T-helper 2 cell (primary cell): ENCODE measurements at places on chromosomes 1 and 21.

- peak; percentile 74 for DNase-seq
Observed at GRCh38 chr1:193417945-193418744, 231.7 kb upstream of the B3GALT2 start.

- no peak for DNase-seq
Observed at GRCh38 chr1:37318490-37318889, 155.9 kb upstream of the ZC3H12A start.

DNA sequence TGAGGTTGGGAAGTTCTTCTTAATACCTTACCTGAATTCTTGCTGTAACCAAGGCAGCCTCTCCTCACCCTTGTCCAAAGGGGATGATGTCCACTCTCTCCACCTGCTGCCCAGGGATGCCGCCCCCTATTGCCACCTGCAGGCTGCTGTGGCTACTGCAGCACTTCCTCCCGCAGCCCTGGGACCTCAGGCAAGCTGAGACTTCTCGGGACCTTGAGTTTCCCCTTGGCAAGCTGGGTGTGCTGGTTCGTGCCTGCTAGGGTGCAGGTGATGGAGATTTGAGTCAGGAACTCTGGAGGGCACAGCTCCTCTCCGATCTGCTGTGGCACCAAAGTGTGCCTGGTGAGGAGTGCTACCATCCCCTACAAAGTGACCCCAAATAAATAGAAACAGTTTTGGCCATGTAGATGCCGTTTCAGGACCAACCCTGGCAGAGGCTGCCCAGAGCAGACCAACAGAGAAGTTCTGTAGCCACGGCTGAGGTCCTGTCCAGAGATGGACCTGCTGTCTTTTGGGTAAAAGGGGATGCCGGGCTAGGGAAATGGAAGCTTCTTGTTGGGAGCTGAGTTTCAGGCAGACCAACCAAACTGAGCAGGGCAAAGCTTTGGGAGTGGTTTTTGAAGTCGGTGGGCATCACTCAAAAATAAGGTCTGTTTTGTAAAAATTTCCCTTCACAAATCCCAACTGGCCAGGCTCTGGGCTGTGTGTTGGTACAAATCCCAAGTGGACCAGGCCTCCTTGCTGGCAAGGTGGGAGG is 31.7 kb downstream of the RUNX3 start:
- peak; percentile 55 for DNase-seq

DNA sequence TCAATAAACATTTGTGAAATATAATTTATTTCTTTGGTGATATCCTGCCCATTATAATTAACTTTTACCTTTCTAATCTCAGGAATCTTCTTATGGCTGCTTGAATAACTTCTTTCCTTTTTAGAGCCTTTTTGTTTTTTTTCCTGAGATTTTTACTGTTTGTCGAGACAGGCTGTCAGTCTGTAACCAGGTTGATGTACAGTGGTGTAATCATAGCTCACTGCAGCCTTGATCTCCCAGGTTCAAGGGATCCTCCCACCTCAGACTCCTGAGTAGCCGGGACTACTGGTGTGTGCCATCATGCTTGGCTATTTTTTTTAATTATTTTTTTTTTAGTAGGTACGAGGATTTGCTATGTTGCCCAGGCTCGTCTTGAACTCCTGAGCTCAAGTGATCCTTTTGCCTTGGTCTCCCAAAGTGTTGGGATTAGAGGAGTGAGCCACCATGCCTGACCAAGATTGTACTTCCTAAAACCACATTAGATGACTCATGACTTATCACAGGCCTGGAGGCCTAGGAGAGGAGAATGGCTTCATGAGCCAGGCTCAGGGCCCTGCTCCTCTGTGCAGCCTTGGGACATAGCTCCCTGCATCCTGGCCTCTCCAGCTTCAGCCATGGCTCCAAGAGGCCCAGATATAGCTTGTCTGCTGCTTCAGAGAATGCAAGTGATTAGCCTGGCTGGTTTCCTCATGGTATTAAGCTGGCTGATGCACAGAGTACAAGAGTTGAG is 48.6 kb downstream of the CTH start:
- no peak for DNase-seq

GRCh38 chr1:151867321-151867720 is 13.8 kb upstream of the THEM5 start:
- DNase-seq, result no peak

GRCh38 chr1:212915245-212916091 is 34.9 kb upstream of the VASH2 start:
- no peak for DNase-seq

DNA sequence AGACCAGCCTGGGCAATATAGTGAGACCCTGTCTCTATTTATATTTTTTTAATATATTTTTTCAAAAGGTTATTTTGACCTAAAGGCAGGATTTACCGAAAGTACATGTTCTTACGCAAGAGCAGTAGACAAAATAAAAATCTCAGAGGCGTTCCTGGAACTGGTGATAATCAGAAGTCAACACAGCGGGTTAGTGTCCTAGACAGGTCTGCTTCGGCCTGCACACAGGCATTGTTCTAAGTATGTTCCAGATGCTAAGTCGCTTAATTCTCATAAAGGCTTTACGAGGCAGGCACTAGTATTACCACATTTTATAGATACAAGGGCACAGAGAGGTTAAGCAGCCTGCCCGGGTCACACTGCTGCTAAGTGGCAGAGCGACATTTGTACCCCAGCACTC is 56.9 kb upstream of the SLC25A33 start:
- DNase-seq, result no peak

- no peak for DNase-seq
Observed at GRCh38 chr1:172826096-172826741, 167.3 kb downstream of the FASLG start.

DNA sequence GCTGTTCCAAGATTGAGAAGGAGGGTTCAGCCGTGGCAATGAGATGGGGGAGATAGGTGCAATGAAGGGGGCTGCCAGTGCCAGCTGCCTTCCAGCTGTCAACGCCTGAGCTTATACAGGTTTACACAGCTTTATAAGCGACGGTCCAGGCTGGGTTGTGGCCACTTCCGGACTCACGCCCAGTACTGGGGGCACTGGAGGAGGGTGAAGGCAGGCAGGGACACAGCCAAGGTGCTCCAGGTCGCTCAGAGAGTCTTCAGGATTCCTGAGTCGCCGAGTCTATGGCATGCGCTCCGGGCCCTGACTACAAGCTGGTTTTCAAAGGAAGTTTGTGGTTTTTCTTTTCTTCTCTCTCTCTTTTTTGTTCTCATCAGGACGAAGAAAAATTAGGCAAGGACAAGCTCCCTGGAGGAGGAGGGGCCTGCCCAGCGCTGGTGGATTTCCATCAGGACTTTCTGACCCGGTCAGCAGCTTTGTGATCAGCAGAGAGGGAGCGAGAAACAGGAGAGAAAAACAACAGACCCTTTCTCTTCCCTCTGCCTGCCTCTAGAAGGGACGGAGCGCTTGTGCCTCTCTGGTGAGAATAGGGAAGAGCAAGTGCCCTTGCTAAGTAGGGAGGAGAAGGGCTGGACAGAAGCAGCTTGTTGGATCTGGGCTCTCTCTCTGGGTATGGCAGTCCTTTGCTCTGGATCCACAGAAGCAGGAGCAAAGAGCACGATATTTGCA is at the start of gene MINDY1:
TSS of gene MINDY1 (minus strand) at position 576 of the 726 bp plus-strand sequence. CDS start 4,285 bp downstream, outside the sequence.
- DNase-seq, result peak; percentile 13

- no peak for DNase-seq
Observed at GRCh38 chr1:45035631-45036301, 23.7 kb downstream of the UROD start.

DNA sequence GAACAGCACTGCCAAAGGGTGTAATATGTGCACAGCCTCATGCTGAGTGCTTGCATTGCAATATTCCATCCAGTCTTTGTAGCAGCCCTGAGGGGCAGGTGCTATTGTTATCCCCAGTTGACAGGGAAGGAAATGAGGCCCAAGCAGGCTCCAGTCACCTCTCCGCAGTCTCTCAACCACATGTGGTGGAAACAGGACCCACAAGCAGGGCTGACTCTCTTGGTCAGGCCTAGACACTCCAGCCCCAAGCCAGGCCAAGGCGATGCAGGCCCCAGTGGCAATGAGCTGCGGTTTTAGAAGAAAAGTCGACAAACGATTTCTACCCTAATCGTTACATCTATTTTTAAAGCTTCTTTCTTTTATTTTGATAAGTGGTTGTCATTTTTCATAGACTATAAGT is 52.6 kb upstream of the GADD45A start:
- no peak for DNase-seq

GRCh38 chr1:111032295-111032897 is 68.7 kb upstream of the LRIF1 start:
- DNase-seq, result no peak

DNA sequence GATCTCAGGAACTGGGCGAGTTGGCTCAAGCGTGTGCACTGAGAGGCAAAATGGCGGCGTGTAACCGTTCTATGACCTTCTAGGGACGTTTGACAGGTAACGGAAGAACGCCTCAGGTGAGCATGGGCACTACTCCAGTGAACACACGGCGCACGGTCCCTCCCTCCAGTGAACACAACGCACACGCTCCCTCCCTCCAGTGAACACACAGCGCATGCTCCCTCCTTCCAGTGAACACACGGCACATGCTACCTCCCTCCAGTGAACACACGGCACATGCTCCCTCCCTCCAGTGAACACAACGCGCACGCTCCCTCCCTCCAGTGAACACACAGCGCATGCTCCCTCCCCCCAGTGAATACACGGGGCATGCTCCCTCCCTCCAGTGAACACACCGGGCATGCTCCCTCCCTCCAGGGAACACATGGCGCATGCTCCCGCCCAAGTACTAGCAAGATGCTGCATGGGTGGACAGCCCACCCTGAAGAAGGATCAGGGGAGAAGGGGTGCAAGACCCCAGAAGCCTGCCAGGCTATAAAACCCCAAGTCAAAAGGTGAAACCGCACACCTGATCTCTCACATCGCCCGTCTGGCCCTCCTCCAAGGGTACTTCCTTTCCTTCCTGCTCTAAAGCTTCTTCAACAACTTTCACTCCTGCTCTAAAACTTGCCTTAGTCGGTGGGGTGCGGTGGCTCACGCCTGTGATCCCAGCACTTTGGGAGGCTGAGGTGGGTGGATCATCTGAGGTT is 3.5 kb downstream of the C1orf159 start:
- DNase-seq, result no peak

DNA sequence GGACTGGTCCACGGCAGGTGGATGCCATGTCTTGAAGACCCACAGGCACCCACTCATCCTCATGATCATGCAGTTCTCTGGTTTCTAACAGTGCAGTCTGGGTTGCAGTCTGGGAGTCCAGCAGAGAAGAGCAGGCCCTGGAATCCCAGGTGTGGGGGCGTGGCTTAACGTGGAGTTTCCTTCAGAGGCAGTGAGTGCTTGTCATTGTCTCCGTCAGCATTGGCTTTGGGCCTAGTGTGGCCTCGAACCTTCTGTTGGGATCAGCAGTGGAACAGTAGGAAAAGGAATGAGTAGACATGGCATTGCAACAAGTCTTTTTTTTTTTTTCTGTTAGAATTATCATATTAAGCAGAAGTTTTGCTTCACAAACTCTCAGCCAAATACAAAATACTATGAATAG is 12.8 kb downstream of the LGALS8 start:
- DNase-seq, result no peak

GRCh38 chr1:198556971-198557370 is 16.5 kb upstream of the ATP6V1G3 start:
- DNase-seq, result peak; percentile 15

- no peak for DNase-seq
Observed at GRCh38 chr1:166176416-166176815, 9.6 kb upstream of the FAM78B start.

- DNase-seq, result no peak
Observed at GRCh38 chr1:219062161-219062560, 111.5 kb upstream of the LYPLAL1 start.

GRCh38 chr1:48109390-48110013 is 112.3 kb upstream of the TRABD2B start:
- no peak for DNase-seq

DNA sequence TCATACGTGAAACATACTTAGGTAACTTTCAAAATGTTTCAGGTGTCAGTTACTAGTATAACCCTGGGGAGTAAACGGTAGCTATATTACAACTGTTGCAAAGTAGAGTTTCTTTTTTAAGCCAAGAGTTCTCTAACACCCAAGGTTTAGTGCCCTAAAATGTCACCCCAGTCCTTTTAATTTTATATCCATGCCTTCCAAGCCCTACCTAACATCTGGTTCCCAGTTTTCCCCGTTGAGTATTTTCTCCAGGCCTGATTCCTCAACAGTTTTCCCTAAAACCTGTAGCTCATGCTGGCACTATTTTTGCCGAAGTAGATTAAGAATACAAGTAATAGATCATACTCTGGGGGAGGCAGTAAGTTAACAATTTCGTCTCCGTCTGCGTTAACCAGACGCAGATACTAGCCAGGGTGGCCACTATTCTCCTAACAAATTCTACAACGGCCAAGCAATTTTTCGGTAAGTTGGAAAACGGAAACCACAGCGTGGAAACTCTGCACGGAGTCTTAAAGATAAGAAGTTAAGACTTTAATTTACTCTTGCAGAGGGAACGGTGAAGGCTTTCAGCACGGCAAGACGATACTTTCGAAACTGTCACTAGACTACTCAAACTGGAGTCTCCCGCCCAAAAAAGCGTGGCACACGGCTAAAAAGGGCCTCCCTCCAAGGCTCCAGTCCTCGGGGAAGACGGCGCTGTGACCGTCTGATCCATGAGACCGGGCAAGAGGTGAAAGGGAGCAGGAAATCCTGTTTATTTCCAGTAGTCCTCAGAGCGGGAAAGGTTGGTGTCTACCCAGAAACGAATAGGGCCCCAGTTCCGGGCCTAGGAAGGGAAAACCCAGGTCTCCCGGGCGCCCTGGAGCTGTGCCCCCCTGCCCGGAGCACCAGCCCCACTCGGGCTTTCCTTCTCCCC is 945 bp downstream of the SRSF4 start:
- DNase-seq, result no peak

DNA sequence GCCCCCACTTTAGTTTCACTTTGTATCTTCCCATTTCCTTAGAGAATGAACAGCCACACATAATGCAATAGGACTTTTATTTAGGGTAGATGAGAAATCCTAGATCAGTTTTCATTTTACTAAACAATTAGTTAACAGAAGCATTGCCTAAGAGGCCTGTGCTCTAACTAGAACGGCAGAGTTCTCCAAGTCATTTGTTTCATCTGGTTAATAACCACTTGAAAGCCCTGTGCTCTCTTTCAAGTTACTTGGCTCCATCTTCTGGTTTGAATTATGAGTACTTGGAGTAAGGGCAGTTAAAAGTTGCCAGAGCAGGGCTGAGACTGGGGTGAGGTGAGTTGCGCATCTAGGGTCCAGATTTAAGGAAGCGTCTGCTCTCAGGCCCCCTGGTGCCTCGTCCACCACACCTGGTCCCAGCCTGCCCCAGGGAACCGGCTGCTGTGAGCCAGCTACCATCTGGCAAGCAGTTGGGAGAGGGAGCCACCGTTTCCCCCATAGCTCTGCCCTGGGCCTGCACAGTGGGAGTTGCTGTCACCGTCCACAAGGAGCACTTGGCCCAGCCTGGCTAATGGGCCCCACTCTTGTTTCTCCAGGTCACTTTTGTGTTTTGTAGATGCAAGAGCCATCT is 18.1 kb upstream of the SLC44A3 start:
- DNase-seq, result no peak

- DNase-seq, result no peak
Observed at GRCh38 chr1:241776911-241777310, 71.1 kb upstream of the EXO1 start.

- DNase-seq, result no peak
Observed at GRCh38 chr1:157770442-157771043, 6.4 kb downstream of the FCRL2 start.
